ENCODE measurements at places on chromosomes 4 and X.

DNA sequence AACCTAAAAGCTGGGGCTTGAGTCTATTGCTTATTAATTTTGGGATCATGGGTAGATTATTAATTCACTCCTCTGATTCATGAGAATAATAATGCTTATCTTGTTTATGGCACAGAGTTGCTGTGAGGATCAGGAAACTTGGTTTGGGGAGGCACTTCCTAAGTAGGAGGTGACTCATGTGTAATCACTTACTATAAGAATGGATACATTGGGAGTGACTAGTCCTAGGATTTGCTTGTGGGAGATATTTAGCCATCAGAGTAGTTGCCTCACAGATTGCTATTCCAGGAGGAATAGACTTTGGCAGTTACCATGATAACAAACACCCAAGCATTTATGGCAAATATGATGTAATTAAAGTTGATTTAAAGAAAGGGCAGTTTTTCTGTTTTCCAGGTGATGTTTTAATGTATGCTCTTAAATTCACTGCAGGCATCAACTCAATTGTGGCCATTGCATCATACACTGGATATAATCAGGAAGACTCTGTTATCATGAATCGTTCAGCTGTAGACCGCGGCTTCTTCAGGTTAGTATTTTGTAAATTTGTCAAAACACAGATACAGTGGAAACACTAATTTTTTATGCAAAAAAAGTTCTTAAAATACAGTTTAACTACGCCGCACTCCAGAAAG lies 41.9 kb downstream of the POLR2B start:
- DNase-seq = no peak

DNA sequence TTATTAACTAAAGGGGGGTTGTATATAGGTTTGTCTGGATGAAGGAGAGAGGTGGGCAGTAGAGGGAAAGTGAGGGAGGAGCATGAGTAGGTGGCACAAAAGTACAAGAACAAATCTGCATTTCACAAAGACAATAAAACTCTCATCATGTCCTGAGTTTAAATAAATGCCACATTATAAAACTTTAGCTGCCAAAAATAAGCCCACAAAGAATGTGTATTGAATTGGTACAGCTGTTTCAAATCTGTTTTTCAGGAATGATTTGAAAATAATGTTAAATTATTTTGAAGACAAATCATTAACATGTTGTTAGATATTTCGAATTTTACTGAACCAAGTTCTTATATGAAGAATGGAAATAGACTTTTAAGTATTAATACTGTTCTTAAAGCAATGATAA lies 5.8 kb downstream of the CNKSR2 start:
- DNase-seq = no peak

DNA sequence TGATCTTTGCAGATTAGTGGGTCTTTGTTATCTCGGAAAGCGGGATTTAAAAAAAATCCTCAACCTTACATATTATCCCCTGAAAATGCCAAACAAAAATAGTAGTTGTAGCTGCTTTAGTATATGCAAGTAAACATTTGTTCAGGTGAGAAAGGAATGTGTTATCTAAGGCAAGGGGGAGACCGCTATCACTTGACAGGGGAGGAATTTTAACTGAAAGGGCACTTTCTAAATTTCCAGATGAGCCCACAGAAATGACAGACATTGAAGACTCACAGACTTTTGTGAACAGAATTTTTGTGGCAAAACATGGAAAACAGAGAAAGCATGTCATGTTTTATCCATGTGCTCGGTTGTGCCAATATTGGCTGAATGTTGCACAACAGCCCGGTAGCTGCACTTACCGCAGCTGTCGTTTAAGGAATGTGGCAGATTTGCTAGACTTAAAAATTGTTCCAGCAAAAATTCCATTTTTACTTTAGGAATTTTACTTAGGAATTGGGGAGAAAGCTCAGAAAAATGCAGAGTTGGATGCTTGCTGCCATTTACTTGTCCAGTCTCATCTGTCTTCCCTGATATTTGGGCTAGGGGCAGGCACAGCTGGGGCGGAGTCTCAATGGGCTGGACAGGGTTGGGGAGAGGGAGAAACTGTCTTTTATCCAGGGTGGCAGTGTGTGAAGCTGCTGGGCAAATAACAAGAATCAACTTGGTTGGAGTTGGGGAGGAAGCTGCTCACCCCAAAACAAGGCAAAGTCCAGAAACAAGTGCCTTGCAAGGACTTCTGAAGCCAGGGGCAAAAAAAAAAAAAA lies 94.6 kb upstream of the RPS6KA3 start:
- DNase-seq = no peak

DNA sequence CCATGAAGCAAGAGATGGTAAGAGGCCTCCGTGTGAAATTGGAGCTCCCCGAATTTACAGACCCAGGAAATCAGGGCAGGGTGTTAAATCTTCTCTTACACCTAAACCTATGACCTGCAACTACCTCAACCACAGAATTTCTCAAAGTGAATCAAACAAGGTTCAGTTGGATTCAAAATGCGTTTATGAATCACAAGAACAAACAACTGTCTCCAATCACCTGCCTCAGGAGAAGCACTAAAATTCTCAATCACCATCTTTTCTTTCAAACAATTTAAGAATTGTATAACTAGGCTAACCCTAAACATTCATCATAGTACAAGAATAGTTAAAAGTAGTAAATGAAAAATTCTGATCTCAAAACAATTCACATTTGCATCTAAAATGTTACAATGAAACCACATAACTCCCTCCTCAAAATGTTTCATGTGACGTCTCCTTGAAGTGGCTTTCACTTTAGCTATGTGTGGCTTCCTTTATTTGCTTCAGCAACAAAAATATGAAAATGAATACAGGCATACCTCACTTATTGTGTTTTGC lies 19.2 kb downstream of the PPP3CA start:
- DNase-seq = no peak

DNA sequence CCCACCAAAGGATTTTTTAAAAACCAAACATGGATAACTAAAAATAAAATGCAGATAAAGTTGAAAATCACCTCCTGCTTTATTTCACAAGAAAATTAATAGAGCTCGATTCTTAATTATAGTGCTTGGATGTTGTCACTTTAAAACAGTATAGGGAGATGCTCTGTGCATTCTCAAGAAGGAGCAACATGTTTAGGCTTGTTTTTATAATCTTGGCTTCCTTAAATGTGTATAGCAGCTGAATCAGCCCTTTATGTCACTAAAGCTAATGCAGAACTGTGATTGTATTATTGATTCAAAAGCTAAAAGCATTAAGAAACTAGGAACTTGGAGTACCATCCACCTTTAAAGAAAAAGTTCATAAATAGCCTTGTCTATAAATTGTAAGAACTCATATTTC lies 12.9 kb downstream of the UTP3 start:
- DNase-seq = no peak

All from stimulated activated naive CD4-positive, alpha-beta T cell treated with Interleukin-2 at 50 U/mL for 16 hours (primary cell).